ENCODE measurements at places on chromosomes 13 and 19. TPM values are rescaled to one million over a fixed set of nuclear protein-coding genes. Genes with fewer than 3 reads are reported as not detected.

GRCh38 chr13:111206148-111206547 lies 91.0 kb downstream of the ARHGEF7 start:
- no peak for DNase-seq

DNA sequence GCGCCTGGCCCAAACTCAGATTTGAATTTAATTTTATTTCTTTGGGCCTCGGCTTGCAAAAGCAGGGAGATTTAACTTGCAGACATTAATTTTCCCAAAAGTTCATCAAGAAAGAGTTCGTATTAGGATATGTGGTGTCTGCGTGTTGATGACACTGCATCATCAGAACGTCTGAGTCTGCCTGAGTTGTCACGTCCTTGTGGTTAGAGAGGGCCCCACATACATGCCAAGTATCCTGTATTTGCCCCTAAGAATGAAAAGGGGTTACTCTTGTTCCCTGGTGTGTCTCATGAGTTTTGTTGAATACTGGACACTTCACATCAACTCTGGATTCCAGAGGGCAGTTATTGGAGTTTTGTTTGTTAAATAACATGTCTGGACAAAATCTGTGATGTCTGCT lies 5.6 kb upstream of the TEX29 start:
- no peak for DNase-seq

The PEAK3 gene
- not detected for total RNA-seq

The NLRP9 gene
- not detected for total RNA-seq

The SOX1 gene
- total RNA-seq, result 0.51 TPM

The ATP8B3 gene
- 4.1 TPM for total RNA-seq

The RDH8 gene
- not detected for total RNA-seq

DNA sequence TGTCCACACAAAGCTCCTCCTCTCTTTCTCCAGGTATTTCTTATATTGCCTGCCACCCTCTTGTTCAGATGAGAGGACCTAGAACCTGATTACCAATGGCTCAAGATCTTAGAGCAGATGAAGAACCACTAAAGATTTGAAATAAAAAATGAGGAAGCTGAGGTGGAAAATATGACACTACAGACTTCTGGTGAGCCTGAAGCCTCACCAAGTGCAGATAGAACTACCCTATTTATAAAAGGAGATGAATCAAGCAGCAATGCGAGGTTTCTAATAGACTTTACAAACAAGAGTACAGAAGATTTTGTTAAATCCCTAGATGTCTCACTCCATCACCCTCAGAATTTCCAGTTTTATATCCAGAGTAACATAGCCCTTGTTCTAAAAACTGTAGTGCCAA lies 345.8 kb downstream of the TBC1D4 start:
- no peak for DNase-seq

DNA sequence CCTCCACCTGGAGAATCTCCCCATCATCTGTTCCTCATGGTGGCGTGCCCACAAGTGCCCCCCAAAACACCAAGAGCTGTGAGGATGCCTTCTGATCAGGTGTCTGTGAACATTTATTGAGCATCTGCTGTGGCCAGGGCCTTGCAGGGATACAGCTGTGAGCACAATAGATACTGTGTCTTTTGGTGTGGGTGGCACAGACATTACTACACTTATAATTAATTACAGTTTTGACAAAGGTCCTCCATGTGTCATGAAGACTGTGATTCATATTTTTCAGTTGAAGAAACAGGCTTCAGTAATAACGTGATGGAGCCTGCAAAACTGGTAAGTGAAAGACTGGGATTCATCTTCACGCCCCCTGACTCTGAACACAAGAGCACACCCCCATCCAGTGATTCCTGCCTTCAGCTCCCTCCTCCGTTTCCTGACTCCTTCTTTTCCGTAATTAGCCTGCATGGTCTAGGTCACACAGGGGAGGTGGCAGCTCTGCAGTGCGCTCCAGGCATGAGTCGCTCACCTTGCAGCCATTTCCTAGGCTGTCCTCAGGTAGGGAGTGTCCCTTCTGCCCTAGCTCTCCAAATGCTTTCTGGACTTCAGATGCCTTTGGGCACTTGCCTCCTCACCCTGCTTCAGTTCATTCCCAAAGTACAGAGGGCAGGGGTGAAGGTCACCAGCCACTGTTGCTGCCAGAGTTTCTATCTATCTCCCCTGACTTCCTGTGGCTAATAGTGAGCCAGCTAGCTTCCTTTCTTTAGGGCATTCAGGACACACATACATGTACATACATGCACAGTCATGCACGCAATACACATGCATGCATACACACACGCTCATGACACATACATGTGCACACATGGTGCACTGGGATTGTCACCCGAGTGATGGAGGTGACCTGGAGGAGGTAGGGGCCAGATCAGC lies 66.5 kb downstream of the SIAH3 start:
- DNase-seq, result no peak

DNA sequence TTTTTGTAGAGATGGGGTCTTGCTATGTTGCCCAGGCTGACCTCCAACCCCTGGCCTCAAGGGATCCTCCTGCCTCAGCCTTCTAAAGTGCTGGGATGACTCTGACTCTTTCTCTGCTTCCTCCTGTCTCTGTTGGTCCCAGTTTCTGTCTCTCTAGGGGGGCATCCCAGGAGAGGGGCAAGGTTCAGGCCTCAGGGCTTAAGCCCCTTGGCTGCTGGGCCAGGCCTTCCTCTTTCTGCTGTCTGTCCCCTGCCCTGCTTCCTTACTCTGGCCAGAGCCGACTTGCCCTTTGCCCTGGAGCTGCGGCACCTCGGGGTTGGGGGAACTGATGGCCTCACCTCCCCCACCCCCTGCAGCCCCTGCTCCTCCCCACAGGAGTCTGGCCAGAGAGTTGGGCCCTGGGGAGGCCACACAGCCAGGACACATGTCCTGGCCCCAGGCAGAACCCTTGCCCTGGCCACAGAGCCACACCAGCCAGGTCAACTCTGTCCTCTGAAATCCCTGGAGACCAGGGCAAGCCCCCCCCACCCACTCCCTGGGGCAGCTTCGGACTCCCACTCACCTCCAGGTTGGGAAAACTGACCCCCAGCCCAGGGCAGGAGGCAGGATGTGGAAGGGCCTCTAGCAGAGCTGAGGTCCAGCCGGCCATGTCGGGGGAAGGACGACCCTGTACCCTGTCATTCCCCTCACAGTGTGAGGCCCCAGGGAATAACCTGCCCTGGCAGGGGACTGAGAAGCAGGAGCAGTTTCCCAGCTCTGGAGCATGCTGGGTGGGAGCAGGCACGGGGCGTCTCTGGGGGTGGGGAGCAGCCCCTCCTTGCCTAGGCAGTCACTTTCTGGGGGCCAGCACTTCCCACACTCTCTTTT lies 23.7 kb downstream of the CEBPA start:
- DNase-seq, result no peak

- DNase-seq, result no peak
Observed at GRCh38 chr13:80306337-80306972, 34.5 kb downstream of the SPRY2 start.

GRCh38 chr19:8468124-8468523 lies 23.3 kb downstream of the HNRNPM start:
- no peak for DNase-seq

The PTH2 gene
- not detected for total RNA-seq

- DNase-seq, result no peak
Observed at GRCh38 chr13:28220166-28220565, 81.8 kb downstream of the PAN3 start.

The EID2B gene
- 1.8 TPM for total RNA-seq

- no peak for DNase-seq
Observed at GRCh38 chr19:55463583-55464031, 944 bp downstream of the C19orf85 start.

GRCh38 chr13:80030491-80030890 lies 310.4 kb downstream of the SPRY2 start:
- no peak for DNase-seq

The GAPDHS gene
- not detected for total RNA-seq

- DNase-seq, result no peak
Observed at GRCh38 chr13:109699628-109700071, 86.7 kb downstream of the IRS2 start.

- no peak for DNase-seq
Observed at GRCh38 chr13:50366488-50367174, 351.4 kb downstream of the KCNRG start.

DNA sequence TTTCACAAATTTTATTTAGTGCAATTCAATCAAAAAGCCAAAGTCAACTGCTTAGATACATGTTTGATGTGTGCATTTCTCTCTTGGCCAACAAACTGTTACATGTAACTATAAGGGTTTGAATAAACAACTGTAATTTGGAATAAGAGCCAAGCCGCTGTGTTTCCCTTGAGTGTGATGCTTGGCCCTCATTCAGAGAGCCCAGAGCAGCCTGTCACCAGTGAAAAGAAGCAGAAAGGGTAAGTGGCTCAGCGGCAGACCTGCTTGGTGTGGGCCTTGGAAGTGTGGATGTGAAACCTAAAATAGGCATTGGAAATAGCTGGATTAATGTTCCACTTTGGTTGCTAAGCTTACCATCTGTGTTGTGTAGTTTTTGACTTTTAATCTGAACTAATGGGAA lies 924.6 kb downstream of the OLFM4 start:
- no peak for DNase-seq

The ARID3A gene
- 149 TPM for total RNA-seq

DNA sequence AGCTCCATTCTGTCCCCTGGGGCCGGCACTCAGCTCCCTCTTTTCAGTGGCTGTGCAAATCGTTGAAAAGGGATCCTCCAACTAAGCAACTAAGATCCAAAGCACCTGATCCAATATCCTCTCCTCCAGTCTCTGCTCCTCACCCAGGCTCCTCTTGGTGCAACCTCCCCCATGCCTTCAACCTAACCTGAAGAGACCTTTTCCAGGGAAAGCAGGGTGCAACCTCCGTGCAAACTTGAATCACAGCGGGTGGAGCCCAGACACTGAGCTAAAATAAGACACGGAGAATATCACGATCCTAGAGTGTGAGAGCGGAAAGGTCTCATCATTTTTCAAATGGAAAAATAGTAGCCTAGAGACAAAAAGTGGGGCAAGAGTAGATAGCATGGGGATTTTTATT lies 8.3 kb downstream of the CACNG7 start:
- DNase-seq, result no peak

DNA sequence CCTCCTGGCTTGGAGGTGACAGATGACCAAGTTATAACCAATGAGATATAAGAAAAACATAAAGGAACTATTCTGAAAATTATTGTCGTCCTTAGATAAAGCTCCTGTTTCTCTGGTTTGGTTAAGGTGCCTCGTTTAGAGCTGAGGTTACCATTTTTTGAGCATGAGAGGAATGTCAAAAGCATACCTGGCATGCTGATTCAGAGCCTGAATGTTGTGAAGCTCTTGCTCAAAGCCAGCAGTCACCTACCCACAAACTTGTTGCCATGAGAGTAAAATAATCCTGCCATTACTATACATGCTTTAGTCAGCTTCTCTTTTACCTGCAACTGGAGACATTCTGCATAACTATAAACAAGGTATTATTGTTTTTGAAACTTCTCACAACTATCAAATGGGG lies 1116.2 kb downstream of the DIAPH3 start:
- no peak for DNase-seq

DNA sequence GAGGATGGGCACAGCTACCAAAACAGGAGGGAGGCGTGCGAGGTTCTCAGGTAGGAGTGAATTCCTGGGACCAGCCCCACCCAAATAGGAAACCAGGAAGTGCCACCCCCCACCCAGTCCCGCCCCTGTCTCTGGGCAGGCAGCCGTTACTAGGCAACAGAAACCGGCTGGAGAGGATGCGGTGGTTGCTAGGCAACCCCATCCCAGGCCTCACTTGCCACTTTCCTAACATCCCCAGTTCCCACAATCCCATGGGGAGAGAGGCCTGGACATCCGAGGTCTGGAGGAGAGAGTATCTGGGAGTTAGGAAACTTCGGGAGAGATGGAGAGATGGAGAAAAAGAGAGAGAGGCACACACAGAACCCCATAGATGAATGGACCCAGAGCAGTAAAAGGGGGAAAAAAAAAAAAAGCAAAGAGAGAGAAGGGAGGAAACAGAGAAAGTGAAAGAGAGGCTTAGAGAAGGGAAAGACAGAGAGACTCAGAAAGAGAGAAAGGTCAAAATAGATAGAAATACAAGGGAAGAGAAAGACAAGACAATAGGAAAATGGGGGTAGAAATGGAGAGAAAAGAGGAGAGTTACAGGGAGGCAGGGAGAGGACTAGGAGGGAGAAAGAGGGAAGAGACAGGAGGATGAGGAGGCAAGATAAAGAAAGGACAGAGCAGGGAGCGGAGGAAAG lies 3.8 kb downstream of the GRIK5 start:
- no peak for DNase-seq

GRCh38 chr19:1875646-1876495 lies 9.4 kb downstream of the ABHD17A start:
- peak; percentile 76 for DNase-seq

DNA sequence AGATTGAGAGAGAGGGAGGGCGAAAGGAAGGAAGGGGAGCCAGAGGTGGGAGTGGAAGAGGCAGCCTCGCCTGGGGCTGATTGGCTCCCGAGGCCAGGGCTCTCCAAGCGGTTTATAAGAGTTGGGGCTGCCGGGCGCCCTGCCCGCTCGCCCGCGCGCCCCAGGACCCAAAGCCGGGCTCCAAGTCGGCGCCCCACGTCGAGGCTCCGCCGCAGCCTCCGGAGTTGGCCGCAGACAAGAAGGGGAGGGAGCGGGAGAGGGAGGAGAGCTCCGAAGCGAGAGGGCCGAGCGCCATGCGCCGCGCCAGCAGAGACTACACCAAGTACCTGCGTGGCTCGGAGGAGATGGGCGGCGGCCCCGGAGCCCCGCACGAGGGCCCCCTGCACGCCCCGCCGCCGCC lies at the start of gene TNFSF11:
TSS of gene TNFSF11 (plus strand) at position 142 of the 400 bp plus-strand sequence. CDS start at position 294, 152 bp downstream.
- DNase-seq, result no peak

GRCh38 chr13:52366291-52366690 lies 39.7 kb downstream of the THSD1 start:
- DNase-seq, result no peak

DNA sequence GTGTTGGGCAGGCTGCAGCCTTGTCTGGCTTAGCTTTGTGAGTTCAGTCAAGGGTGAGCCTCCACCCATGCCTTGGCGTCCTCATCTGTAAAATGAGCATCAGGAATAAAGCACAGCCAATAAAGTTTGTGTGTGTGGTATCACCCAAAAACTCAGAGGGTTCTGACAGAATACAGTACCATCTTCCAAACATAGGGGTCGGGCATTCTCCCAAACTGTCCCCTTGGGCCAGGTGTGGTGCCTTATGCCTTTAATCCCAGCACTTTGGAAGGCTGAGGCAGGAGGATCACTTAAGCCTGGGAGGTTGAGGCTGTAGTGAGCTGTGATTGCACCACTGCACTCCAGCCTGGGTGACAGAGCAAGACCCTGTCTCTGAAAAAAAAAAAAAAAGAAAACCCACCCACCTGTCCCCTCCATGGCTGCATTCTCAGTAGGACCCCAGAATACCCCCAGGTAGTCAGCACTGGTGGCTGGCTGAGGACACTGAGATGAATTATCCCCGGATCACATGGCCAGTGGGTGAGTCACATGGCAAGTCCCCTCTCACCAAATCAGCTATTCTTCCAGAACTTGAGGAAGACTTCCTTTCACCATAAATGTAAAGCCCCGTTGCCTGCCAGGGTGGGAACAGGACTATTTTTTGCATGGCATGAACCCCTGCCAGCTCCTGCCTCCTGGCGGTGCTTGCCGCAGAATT lies 18.6 kb downstream of the POP4 start:
- DNase-seq, result no peak

The RASAL3 gene
- not detected for total RNA-seq

The NCCRP1 gene
- 0.93 TPM for total RNA-seq

- no peak for DNase-seq
Observed at GRCh38 chr13:34420702-34421346, 521.2 kb upstream of the NBEA start.
